ENCODE measurements at places on chromosomes 13 and 19.
A peak's percentile ranks its signal among the peaks of the same experiment; 100 is the strongest.

DNA sequence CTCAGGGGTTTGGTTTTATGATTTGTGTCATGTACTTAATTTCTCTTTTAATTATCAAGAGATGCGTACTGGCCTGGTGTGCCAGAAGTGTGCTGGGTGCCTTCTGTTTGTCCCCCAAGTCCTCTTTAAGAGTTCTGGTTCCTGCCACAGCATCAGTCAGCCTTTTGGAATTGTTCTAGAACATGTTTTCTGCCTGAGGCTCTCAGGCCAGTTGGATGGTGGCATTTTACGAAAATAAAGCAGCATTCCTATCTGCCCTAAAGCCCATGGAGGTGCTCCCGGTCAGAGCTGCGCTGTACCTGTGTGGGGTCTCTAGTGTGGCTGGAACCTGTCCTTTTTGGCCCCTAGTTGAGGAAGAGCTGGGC, 54.1 kb downstream of the TSSK6 start:
- no peak for DNase-seq

DNA sequence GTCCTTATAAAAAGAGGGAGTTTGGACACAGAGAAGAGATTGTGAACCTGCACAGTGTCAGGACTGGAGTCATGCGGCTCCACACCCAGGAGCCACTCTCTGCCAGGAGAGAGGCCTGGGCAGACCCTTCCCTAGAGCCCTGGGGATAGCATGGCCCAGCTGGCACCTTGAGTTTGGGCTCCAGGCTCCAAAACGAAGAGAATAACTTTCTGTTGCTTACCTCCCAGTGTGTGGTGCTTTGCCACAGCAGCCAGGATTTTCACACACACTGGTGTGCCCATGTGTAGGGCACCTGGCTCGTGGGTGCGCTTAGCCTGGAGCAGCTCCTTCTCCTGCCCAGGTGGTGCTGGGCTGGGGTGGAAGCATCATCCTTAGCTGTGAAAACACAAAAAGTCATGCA, 344.3 kb downstream of the TEX29 start:
- no peak for DNase-seq

DNA sequence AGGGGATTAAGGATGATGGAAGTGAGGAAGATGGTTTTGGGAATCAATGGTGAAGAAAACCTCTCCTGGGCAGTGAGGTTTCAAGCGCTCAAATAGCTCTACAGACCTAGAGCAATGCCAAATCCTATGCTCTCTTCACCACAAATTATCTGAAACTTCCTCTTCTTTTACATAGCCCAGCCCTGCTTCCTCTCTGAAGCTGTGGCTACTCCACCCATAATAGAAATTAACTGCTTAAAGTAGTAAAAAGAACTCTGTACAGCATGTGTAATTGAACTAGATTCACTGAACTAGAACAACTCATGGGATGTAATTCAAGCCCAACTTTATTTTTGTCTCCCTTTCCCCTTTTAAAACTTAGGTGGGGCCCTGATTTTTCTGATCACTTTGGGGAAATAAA, 20.4 kb upstream of the IFT88 start:
- no peak for DNase-seq

DNA sequence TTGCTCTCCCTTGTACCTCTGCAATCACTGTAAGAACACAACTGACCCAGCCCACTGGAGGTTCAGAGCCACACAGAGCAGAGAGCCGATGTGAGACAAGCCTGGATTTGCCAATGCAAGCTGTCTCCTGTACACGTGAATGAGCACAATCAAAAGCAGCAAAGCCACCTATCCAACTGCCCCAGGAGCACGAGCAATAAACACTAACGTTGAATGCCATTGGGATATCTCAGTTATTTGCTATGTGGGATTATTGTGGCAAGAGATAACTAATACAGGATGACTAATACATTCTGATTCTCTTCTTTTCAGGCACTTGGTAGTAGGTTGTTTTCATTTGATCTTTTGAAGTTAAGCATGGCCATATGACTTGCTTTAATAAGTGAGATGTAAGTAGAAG, 85.2 kb upstream of the FAM216B start:
- DNase-seq = no peak

GRCh38 chr13:83622422-83622784, 259.9 kb downstream of the SLITRK1 start:
- no peak for DNase-seq

GRCh38 chr19:48290771-48291488, 21.0 kb downstream of the ZNF114 start:
- DNase-seq = no peak

DNA sequence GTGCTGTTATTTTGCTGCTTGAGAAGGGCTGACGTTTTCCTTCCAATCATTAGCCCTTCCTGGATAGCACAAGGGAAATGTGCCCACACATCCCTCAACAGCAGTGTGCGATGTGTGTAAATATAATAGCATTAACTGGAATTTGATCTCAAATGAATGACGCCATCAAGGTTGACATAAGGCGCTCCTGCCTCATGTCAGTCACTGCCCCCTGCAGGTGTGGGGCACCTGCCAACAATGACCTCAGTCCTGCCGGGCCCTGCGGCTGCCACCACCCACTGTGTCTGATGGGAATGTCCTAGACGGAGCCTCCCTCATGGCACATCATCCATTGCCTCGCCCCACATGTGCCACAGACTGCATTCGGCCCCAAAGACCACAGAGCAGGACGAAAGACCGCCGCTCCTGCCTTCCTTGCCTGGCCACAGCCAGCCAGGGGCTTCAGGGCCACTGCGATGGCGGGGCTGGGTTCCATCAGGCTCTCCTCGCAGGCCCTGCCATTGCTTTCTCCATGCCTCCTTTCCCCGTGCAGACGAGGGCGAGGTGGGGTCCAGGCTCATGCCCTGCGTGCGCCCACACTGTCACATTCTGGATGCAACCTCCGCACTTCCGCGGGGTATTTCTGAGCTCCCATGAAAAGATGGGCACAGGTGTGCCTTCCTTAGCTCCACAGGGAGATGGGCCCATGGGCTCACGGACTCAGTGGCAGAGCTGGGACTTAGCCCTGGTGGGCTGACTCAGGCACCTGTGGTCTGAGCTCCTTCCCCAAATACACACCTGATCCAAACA, 146.7 kb downstream of the SOX1 start:
- DNase-seq = no peak

GRCh38 chr19:56681702-56682101, 10.1 kb upstream of the ZNF835 start:
- no peak for DNase-seq

- DNase-seq = no peak
These were observed 279.8 kb downstream of the DACH1 start for GRCh38 chr13:71587193-71587592.

DNA sequence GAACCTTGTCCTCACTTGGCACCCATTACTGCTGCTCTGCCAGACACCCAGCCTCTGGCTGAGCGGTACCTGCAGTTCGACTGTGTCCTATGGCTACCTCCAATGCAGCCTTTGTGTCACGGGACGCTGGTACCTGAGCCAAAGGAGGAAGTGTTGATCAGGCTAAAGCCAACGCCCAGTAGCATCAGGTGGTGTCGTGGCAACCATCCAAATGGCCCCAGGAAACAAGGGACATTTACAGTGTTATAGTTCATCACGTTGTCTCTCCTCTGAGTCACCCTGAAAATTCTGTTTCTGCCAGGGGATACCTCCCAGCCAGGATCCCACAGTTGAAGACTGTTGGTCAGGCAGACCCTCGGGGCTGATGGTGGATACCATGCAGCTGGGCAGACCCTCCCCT, 10.1 kb downstream of the RHPN2 start:
- DNase-seq = no peak

GRCh38 chr19:6593651-6594416, 2.9 kb upstream of the CD70 start:
- DNase-seq = no peak

DNA sequence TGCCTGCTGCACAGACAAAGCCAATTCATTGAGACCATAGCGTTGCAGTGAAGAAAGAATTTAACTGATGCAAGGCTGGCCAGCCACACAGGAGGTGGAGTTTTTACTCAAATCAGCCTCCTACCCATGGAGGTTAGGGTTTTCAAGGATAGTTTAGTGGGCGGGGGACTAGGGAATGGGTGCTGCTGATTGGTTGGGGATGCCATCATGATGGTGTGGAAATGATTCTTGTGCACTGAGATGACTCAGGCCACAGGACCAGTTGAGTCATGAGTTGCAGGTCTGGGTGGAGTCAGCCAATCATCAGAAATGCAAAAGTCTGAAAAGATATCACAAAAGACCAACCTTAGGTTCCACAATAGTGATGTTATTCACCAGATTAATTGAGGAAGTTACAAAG, 359.6 kb downstream of the FOXO1 start:
- DNase-seq = no peak

- no peak for DNase-seq
These were observed 94.1 kb downstream of the HSPH1 start for GRCh38 chr13:31067416-31068118.

GRCh38 chr13:57799624-57800023, 168.1 kb downstream of the PCDH17 start:
- no peak for DNase-seq

GRCh38 chr19:8580710-8581281, 3.6 kb upstream of the MYO1F start:
- peak; percentile 68 for DNase-seq

DNA sequence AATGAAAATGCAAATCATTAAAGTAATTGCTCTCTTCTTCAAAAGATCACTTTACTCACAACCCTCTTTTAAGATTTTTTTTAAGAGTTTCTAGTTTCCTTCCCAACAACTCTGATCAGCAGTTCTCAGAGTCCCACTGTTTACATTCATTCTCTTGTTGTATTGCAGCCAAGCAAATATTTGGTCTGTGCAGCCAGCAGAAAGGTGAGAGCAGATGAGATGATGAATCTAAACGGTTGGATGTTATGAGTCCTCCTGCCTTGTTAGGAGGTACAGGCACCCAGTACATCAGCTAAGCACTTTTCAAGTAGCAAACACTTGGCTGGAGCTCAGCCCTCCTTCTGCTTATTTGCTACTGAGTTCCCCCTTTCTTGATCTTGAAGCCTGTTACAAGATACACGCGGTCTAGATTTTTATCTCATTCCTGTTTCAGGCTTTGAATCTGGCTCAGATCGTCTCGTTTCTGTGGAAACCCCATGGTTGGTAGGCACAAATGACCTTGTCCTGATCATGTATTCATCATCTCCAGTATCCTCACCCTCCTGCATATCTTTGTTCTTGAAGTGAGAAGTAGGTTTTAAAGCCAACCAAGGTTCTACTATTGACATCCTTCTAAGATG, 300.7 kb downstream of the DCT start:
- no peak for DNase-seq

- DNase-seq = no peak
These were observed 247.7 kb upstream of the SLITRK1 start for GRCh38 chr13:84129966-84130365.

- DNase-seq = no peak
These were observed 8.4 kb upstream of the ECH1 start for GRCh38 chr19:38839816-38840582.

DNA sequence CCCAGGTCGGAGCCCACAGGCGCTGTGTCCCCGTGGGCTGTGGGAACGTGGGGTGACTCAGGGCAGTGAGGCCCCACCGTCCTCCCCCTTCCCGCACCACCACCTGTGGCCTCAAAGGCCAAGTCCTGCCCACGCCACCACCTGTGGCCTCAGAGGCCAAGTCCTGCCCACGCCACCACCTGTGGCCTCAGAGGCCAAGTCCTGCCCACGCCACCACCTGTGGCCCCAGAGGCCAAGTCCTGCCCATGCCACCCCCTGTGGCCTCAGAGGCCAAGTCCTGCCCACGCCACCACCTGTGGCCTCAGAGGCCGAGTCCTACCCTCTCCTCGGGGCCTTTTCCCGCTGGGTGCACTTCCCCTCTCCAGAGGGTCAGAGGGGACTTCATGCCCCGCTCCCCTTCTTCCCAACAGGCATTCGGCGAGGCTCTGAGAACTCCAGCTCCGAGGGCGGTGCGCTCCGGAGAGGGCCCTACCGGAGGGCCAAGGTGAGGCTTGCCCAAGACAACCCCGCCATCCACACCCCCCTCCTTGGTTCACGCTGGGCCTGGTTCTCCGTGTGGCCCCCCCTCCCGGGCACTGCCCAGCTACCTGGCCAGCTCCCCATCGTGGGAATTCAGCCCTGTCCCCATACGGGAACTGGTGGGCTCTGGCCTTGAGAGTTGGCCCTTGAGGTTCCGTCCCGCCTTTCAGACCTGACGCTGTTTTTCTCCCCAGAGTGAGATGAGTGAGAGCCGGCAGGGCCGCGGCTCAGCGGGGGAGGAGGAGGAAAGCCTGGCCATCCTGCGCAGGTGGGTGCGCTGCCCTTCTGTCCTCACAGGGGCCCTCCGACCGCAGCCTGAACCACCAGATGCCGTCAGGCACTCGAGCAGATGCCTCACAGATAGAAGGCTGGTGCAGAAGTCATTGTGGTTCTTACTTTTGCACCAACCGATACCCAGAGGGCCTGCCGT, 27.4 kb upstream of the F7 start:
- no peak for DNase-seq

DNA sequence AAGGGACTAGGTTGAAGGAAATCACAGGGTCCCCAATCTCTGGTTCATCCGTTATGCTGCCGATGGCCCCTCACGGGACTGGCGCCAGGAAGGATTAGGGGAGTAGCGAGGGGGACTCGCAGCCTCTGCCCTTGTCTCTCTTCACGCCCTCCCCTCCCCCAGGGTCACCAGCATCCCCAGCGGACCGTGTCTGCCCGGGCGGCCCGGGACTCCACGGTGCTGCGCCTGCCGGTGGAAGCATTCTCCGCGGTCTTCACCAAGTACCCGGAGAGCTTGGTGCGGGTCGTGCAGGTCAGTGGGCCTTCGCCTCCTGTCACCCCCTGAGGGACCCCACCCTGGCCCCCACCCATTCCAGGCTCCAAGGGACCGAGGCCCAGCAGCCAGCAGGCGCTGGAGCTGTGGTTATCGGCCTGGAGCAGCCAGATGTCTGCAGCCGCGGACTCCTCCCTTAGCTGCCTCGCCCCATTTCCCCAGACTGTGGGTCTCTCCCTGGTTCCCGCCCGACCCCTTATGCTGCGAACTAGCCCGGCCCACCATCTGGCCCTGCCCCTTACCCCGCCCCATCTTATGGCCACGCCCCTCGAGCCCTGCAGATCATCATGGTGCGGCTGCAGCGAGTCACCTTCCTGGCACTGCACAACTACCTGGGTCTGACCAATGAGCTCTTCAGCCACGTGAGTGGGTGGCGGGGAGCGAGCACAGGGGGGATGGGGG, 5.4 kb downstream of the PNPLA6 start:
- no peak for DNase-seq

GRCh38 chr13:109576331-109576813, 210.0 kb downstream of the IRS2 start:
- no peak for DNase-seq
